ENCODE measurements at places on chromosomes 16 and 17. TPM values are rescaled to one million over a fixed set of nuclear protein-coding genes. Genes with fewer than 3 reads are reported as not detected.

The VPS4A gene
- 34.6 TPM for total RNA-seq

The SEC14L5 gene
- not detected for total RNA-seq

The ZNF423 gene
- total RNA-seq = not detected

The WSCD1 gene
- 0.62 TPM for total RNA-seq

The SMG1 gene
- 128 TPM for total RNA-seq

The PRCD gene
- total RNA-seq = not detected

All from activated T-helper 2 cell treated with anti-CD3 and anti-CD28 coated beads, Interferon-gamma antibody, Interleukin-2, Interleukin-4, amounts not matched to agents 10 μg/mL and 5 μg/mL and 100 μg/mL, durations not matched to agents 14 hours and 24 hours and 36 hours (primary cell).